ENCODE measurements at places on chromosomes 7 and 10. TPM values are rescaled to one million over a fixed set of nuclear protein-coding genes. Genes with fewer than 3 reads are reported as not detected.
A peak's percentile ranks its signal among the peaks of the same experiment; 100 is the strongest.

DNA sequence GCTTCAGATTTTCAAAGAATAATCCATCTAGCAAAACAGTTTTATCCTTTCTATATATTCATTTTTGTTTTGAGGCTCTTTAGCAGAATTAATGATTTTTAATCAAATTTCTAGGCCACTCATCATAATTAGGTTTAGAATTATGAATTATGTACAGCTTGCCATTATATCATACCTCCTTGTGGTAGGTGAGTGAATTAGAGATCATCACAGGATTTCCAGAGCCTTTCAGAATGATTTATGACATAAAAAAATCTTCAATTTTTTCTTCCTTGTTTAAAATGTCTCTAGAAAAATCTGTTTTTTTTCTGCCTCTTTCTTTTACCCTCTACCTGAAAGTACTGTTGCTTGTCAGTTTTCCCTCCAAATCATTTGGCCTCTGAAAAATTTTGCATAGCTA, 433.3 kb downstream of the LRMDA start:
- no peak for DNase-seq

DNA sequence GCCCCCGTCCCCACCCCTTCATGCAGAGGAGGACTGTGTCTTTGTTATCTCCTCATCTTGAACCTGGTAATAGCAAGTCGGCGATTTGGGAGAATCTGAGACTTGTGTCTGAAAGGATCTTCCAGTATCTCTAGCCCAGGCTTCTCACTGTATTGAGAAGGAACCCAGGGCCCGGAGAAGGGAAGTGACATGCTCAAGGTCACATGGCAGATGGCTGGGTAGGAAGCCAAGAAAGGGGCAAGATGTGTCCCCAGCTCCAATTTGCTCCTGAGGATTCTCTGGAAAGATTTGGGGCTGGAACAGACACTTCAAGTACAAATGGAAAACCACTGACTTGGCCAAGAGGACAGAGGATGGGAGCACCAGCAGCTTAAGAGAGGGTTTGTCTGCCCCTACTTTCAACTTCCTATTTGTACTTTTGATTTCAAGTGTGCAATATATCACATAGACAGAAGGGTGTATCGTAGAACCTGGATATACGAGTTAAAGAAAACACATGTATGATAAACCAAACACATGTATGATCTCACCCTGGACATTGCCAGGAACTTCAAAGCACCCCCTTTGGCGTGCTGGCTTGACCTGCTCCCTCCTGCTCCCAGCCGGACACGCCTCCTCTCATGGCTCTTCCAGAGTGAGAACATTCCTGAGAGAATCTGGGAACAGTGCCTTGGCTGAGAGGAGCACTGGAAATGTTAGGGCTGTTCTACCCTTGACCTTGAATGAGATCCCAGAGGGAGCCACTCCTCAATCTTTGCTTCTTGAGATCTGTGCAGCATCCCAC, 79.7 kb downstream of the CDH23 start:
- peak; percentile 82 for DNase-seq

DNA sequence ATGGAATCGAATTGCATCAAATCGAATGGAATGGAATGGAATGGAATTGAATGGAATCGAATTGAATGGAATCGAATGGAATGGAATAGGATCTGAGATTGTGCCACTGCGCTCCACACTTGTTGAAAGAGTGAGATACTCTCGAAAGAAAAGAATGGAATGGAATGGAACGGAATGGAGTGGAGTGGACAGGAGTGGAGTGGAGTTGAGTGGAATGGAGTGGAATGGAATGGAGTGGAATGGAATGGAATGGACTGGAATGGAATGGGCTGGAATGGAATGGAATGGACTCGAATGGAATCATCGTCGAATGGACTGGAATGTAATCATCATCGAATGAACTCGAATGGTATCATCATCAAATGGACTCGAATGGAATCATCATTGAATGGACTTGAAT, 38.0 kb downstream of the ZNF716 start:
- no peak for DNase-seq

The AKR1E2 gene
- total RNA-seq: 23.0 TPM

GRCh38 chr7:70678621-70679251, 453.2 kb upstream of the GALNT17 start:
- no peak for DNase-seq

GRCh38 chr7:148397551-148397950, 193.0 kb upstream of the C7orf33 start:
- no peak for DNase-seq

GRCh38 chr10:26780106-26780792, 80.5 kb downstream of the ABI1 start:
- no peak for DNase-seq

DNA sequence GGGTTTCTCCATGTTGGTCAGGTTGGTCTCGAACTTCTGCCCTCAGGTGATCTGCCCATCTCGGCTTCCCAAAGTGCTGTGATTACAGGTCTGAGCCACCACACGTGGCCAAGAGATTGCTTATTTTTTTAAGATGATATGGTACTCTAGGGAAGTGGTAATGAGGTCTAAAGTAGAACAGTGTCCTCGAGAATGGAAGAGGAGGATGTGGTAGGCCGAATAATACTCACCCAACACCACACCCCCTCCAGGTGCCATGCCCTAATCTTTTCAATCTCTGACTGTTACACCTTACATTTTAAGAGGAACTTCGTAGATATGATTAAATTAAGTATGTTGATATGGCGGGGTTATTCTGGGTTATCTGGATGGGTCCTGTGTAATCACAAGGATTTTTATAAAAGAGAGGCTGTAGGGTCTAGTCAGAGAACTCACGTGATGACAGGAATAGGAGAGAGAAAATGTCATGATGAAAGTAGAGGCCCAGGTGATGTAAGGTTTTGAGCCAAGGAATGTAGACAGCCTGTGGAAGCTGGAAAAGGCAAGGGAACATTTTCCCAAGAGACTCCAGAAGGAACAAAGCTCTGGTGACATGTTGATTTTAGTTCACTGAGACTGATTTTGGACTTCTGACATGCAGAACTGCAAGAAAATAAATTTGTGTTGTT, 29.5 kb downstream of the CDK13 start:
- no peak for DNase-seq

GRCh38 chr10:30476511-30477155, 42.6 kb downstream of the MAP3K8 start:
- no peak for DNase-seq

The SBDS gene
- total RNA-seq: 60.0 TPM

The GDF2 gene
- not detected for total RNA-seq

DNA sequence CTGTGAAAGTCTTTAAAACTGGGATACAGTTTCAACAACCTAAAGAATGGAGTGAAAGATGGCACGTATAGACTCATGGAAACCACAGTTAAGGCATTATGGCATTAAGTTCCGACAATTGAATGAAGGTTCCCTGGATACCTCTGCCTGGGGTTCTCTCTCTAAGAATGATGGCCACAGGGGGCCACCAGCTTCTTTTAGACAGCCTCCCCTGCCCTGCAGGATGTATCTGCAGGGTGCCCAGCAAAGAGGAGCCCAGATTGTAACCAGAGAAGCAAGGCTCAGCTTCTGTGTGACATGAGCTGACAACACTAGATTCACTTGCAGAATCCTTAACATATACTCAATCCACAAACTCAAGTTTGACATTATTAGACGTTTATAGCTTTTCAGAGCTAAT, 645.4 kb downstream of the PARD3 start:
- no peak for DNase-seq

DNA sequence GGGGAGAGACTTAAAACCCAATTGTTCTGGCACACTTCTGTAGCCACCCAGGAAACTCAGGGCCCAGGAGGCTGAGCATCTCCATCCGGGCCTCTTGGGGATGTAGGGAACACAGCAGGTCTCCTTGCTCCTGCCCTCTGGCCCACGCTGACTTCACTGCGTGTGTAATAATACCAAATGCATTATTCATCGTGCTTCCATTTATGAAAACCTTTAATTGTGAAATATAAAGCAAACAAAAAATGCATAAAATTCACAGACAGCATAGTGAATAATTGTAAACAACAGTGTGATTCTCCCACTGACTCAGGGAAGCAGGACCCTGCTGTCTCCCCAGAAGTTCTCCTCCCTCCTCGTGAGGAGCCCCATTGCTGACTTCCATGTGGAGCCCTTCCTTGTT, 70.3 kb upstream of the SHH start:
- no peak for DNase-seq

The TDRD1 gene
- 0.53 TPM for total RNA-seq

The GPR15LG gene
- 16.6 TPM for total RNA-seq

The ABCB1 gene
- total RNA-seq: 2.4 TPM

DNA sequence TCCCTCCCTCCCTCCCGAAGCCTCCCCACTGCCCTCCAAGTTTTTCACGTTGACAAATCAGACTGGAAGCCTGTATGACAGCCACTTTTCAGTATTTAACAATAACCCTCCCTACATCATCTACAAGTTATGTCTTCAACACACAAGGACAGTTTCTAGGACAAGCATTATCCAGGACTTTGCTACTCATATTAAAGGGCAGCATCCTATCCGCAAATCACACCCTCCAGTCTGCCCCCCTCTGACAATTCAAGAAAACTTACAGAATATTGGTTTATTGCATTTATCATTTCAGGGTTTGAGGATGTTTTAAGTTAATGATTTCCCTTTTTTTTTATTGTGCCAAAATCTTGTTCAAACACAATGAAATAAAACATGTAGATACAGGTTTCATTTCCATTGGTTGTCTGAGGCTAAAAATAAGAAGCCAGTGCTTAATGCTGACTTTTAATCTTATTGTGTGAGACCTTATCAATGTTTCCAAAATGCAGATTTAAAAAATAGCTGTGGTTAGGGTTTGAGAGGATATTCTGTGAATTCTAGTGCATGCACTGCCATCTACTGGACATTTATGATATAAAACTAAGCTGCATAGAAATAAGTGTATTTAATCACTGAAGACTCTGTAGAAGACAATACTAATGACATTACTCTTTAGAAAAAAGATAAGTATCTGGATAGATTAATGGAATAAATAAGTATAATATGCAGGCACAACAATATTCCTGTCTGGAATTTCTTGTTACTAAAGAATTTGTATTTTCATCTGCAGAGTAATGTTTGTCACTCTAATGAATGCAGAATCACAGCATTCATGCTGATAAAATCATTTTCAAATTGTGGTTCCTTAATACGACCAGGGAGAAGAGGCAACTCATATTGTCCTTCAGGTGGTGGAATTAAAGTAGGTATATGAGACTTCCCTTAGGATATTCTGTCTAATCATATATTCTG, 64.1 kb downstream of the CAV1 start:
- peak; percentile 48 for DNase-seq

The TMEM225B gene
- total RNA-seq: 1.1 TPM

Measured in urinary bladder (tissue), 4 donors.